ENCODE measurements at places on chromosomes 5 and 9.

DNA sequence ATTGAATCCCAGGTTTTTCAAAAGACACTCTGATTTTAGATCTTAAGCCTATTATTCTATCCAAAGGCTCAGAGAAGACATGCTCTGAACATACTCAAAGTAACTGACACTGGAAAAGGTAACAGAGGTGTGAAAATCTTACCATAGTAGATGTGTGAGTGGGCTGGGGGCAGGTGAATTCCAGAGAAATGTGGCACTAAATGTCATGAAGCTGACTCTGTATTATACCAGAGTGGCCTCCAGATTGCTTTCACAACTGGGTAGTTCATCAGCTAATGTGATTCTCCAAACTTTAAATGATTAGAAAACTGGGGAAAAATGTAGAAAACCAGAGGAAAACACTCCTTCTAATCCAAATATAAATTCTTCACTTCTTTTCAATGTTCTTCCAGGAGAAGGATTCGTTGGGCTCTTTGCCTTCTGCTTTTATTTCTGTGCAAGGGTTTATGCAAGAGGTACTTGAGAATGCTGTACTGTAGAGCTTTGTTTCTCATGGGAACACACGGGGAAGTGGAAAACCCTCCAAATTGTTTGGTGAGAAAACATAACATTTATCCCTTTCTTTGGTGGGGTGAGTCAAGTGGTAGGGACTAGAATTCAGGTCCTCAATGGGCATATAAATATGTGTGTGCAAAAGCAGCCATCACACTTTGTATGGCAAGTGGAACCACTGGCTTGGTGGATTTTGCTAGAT, at the start of gene SCGB3A2:
Gene SCGB3A2 (plus strand): TSS at position 646 of the 694 bp plus-strand sequence. CDS start 93 bp downstream, outside the sequence.
- no peak for DNase-seq

GRCh38 chr5:34591723-34592122, 64.4 kb upstream of the RAI14 start:
- DNase-seq = no peak

DNA sequence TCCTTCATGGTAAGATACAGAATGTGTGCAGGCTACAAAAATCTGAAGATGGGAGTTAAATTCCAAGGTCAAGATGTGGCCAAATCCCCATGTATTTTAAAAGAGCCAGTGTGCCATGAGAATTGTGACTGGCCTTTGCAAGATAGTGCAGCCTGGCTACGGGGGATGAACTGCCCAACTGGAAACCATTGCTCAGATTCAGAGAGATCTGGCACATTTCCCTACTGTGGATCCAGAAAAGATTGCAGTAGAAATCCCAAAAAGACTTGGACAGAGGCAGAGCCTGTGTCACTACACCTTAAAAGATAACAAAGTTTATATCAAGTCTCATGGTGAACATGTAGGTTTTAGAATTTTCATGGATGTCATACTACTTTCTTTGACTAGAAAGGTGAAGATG, 26.2 kb downstream of the SLC12A2 start:
- DNase-seq = no peak

DNA sequence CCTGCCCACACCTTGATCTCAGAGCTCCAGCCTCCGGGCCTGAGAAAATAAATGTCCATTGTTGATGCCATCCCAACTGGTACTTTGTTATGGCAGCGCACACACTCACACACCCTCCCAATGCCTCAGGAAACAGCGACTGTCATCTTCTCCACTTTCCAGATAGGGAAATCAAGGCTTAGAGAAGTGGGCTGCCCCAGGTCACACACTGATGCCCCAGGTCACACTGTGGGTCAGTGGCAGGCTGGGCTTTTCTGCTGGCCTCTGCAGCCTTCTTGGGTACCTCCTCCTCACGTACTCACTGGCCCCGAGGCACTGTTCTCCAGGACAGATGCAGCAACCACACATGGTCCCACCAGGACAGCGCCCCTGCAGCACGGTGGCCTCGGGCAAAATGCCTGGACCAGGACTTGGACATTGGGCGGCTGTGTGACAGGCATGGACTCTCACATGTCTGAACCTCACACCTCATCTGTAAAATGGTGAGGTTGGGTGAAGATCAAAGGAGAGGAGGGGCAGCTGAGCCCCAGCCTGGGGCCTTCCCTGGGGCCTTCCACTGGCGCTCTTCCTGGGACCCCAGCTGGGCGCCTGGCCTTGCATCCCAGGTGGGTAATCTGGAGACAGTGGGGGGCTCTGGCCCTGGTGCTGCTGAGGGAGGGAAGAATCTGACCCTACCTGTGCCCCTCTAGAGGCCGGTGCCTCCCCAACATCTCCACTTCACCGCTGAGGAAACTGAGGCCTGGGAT, 156.0 kb downstream of the COL23A1 start:
- DNase-seq = no peak

- peak; percentile 31 for DNase-seq
Measured at GRCh38 chr9:113737517-113738271, 138.4 kb upstream of the ZNF618 start.

- DNase-seq = no peak
Measured at GRCh38 chr9:37198039-37198729, 77.8 kb downstream of the ZCCHC7 start.

GRCh38 chr9:79662537-79662956, 90.8 kb downstream of the TLE4 start:
- DNase-seq = no peak

DNA sequence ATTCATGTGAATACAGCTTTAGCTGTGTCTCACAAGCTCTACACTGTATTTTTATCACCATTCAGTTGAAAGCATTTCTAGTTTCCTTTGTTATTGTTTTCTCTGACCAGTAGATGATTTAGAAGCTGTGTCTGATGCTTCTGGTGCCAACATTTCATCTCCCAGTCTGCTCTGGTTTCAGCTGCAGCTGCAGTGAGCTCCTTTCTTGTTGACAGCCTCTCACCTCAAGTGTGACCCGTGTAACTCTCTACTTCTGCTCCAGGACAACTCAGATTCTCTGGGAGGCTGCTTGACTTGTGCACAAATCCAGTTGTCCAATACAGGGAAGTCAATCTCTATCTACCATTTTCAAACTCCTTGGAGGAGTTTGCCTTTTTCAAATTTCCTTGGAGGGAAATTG, 504.8 kb downstream of the DIRAS2 start:
- no peak for DNase-seq

- DNase-seq = no peak
Measured at GRCh38 chr5:179132586-179133355, 72.6 kb downstream of the ZNF354C start.

- no peak for DNase-seq
Measured at GRCh38 chr5:176379881-176380280, 8.5 kb downstream of the NOP16 start.

GRCh38 chr5:39678534-39678933, 253.8 kb upstream of the DAB2 start:
- no peak for DNase-seq

GRCh38 chr5:179803651-179804554, 2.8 kb downstream of the MGAT4B start:
- no peak for DNase-seq

DNA sequence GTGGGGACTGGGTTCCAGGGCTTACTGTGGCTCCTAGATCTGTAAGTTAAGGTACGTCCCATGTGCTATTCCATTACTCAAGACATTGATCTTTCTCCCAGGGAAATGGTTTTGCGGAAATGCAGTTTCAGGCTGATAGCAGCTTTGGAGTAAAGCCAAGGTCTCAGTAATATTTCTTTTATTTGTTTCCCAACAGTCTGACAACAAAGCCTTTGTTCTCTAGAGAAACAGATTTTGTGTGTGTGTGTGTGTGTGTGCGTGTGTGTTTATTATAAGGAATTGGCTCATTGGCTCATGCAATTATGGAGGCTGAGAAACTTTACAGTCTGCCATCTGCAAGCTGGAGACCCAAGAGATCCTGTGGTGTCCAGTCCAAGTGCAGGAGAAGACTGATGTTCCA, 12.1 kb upstream of the POC5 start:
- no peak for DNase-seq

DNA sequence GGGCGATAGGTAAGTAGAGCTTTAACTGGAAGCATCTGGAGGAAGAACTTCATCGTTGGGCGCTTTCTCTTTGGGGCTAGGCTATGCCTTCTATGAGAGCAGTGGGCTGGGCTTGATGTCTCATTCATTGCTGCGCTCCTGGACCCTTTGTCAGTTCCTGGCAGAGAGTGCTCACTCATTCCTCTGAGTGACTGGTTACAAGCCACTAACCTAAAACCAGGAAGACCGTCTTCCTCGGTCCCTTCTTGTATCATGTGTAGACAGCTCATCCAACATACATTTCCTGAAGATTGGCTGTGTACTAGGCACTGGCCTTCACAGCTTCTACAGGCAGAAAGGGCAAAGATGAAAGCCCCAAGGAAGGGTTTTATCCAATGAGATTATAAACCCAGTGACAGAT, 6.4 kb downstream of the SWI5 start:
- DNase-seq = no peak

GRCh38 chr5:88142886-88143692, 125.6 kb downstream of the TMEM161B start:
- DNase-seq = no peak

DNA sequence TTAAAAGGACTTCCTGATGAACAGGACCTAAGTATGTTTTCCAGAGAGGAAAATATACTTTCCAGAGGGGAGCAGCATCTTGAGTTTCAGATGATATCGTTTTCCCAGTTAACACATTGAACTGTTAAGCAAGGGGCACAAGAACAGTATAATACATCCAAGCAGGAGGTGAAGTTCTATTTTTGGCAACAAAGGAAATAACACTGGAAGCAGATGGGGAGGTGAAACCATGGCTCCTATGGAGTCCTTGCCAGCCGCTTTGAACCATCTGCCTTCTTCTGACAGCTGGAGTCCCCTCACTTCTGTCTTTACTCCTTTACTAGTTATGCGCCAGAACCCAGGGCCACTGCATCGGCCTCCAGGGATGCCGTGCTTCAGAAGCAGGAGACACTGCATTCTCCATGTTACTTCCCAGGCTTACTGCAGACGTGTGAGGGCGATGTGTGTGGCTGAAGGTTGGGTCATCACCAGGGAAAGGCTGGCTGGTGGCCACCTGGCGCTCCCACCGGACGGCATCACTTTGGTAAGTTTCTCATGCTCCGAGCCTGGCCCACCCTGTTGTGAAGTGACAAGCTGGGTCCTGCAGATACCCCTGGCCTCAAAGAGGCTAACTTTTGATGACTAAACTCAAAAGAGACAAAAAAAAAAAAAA, 77.8 kb downstream of the TTLL11 start:
- peak; percentile 7 for DNase-seq

- DNase-seq = no peak
Measured at GRCh38 chr5:936149-937144, 43.8 kb downstream of the TRIP13 start.

DNA sequence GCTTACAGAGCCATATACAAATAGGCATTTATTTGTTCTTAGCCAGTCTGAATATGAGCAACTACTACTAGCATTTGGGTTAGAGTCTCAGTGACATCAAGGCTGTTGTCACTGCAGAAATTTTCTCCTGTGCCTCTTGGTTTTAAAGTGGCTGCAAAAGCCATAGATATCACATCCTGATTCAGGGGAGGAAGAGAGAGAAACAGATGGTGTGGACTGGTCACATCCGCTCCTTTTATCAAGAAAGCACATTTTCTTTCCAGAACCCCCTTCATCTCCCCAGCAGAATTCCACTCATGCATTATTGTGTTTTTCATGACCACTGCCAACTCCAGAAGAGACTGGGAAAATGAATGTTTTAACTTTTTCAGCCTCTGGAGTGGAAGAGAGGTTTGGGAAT, 69.8 kb downstream of the PTTG1 start:
- DNase-seq = no peak

- no peak for DNase-seq
Measured at GRCh38 chr5:176902911-176903664, 3.9 kb upstream of the HK3 start.

DNA sequence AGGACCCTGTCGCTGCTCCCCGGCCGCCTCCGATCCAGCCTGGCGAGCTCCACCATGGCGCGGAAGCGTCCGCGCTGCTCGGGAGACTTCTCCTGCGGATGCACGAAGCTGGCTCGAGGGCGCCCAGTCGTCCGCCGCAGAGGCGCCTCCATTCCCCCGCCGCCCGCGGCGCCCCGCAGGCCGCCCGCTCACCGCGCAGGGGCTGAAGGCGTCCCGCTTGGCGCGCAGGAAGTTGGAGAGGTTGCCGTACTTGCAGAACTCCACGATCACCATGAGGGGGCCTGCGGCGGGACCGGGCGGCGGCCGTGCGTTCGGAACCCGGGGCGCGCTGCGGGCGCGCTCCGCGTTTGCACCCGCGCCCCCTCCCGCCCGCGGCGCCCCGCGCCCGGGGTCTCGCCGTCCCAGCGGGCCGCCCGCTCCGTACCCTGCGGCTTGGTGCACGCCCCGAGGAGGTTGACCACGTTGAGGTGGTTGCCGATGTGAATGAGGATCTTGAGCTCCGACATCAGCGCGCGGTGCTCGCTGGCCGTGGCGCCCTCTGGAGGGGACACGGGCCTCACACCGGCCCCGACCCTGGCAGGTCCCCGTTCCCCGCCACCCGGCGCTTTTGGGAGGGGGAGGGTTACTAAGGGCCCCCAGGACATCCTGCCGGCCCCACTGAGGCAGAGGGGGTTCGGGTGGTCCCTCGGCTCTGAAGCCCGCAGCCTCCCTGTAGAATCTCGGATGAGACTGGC, 27.7 kb upstream of the SCGB3A1 start:
- DNase-seq = no peak

DNA sequence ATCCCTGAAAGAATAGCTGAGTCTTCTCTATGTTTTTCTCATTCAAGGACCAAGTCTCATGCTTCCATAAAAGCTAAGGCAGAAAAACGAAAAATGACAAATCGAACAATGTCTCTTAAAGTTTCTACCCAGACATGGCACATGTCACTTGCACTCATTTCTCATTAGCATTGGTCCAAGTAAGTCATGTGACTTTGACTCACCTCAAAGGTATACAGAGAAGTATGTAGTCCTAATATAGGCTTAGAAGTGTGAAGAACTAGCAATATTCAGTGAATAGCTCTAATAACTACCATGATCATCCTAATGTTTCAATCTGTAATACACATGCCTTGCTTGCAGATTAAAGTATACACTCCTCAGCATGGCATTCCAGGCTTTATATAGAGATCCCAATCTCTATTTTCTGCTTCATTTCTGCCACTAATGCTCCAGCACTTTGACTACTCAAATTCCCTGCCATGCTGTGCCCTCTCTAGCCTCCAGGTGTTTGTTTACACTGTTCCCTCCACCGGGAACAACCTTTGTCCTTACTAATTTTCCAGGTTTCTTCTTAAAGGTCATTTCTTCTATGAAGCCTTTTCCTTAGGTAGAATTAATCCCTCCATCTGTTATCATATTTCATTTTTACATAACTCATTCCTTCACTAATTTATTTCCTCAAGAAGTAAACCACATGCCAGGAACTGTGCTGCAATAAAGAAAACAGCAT, 98.9 kb downstream of the CEMIP2 start:
- no peak for DNase-seq

GRCh38 chr5:73115399-73116051, 4.8 kb upstream of the TMEM171 start:
- DNase-seq = no peak

GRCh38 chr5:42059291-42059690, 134.2 kb downstream of the FBXO4 start:
- DNase-seq = no peak

- no peak for DNase-seq
Measured at GRCh38 chr5:148993283-148993936, 69.5 kb downstream of the SH3TC2 start.
